Placental epithelial cell (primary cell): ENCODE measurements at places on chromosomes 13 and 19. TPM values are rescaled to one million over a fixed set of nuclear protein-coding genes. Genes with fewer than 3 reads are reported as not detected.

Gene EXOC3L2
- total RNA-seq, result 0.11 TPM in 1 of 2 replicates, not detected in the other

Gene CYP4F3
- under 0.01 TPM in 1 of 2 replicates, not detected in the other for total RNA-seq

Gene CEACAM3
- not detected in 2 replicates for total RNA-seq

Gene ZNF665
- total RNA-seq, result 10.6 and 16.9 TPM in 2 replicates

Gene NECTIN2
- 97.9 and 98.9 TPM in 2 replicates for total RNA-seq

Gene CYP4F22
- not detected in 2 replicates for total RNA-seq

Gene CGB8
- total RNA-seq, result 0.39 and 2.3 TPM in 2 replicates

Gene ZNF649
- total RNA-seq, result 6.4 and 7.1 TPM in 2 replicates

Gene NXNL1
- total RNA-seq, result not detected in 2 replicates

Gene ATXN8OS
- total RNA-seq, result not detected in 2 replicates

Gene SIGLEC10
- under 0.01 TPM in 1 of 2 replicates, not detected in the other for total RNA-seq

Gene CARM1
- total RNA-seq, result 41.8 and 42.8 TPM in 2 replicates

Gene ZNF331
- total RNA-seq, result 11.4 and 12.5 TPM in 2 replicates

Gene ZNF135
- 6.4 and 9.4 TPM in 2 replicates for total RNA-seq

Gene CKAP2
- total RNA-seq, result 14.1 and 21.3 TPM in 2 replicates

Gene INSL3
- total RNA-seq, result 0.22 TPM in 1 of 2 replicates, not detected in the other

Gene ZNF534
- not detected in 2 replicates for total RNA-seq

Gene APOC4
- not detected in 2 replicates for total RNA-seq

Gene FUT2
- under 0.01 TPM in 1 of 2 replicates, not detected in the other for total RNA-seq

Gene TNNI3
- total RNA-seq, result 0.43 TPM in 1 of 2 replicates, not detected in the other

Gene PRSS57
- not detected in 2 replicates for total RNA-seq

Gene MRPL54
- total RNA-seq, result 32.2 and 46.1 TPM in 2 replicates

Gene PGLYRP1
- total RNA-seq, result not detected in 2 replicates

Gene PAK4
- 15.7 and 17.3 TPM in 2 replicates for total RNA-seq

Gene ZNF44
- 8.0 and 16.9 TPM in 2 replicates for total RNA-seq

Gene ZNF568
- total RNA-seq, result 9.4 and 14.1 TPM in 2 replicates

Gene ZNF560
- total RNA-seq, result 0.33 and 0.39 TPM in 2 replicates

Gene AZU1
- total RNA-seq, result not detected in 2 replicates

Gene ARL11
- total RNA-seq, result 1.1 and 1.6 TPM in 2 replicates

Gene GRIK5
- total RNA-seq, result 0.11 TPM in 1 of 2 replicates, not detected in the other

Gene PRODH2
- not detected in 2 replicates for total RNA-seq

Gene LIG1
- 34.2 and 43.6 TPM in 2 replicates for total RNA-seq

Gene PTPRH
- total RNA-seq, result under 0.01 and 0.22 TPM in 2 replicates

Gene ZNF563
- 4.1 and 4.7 TPM in 2 replicates for total RNA-seq

Gene LGALS7B
- total RNA-seq, result 3.5 TPM in 1 of 2 replicates, not detected in the other

Gene FRY
- 0.11 and 0.39 TPM in 2 replicates for total RNA-seq

Gene HSD11B1L
- total RNA-seq, result 13.0 and 20.8 TPM in 2 replicates

Gene ADAT3
- 5.3 and 9.0 TPM in 2 replicates for total RNA-seq

Gene MEIS3
- total RNA-seq, result 7.2 and 22.4 TPM in 2 replicates

Gene FAAP24
- total RNA-seq, result 1.4 and 3.5 TPM in 2 replicates

Gene ONECUT3
- not detected in 2 replicates for total RNA-seq

Gene CYP2B6
- total RNA-seq, result not detected in 2 replicates

Gene TLE6
- not detected in 2 replicates for total RNA-seq

Gene FUT3
- total RNA-seq, result not detected in 2 replicates

Gene SRRM5
- total RNA-seq, result under 0.01 and 0.22 TPM in 2 replicates

Gene PEPD
- total RNA-seq, result 41.2 and 63.9 TPM in 2 replicates

Gene ZNF154
- total RNA-seq, result 5.1 and 14.9 TPM in 2 replicates

Gene SIPA1L3
- total RNA-seq, result 14.5 and 15.5 TPM in 2 replicates

Gene CD177
- 0.33 and 0.39 TPM in 2 replicates for total RNA-seq

Gene SLAIN1
- total RNA-seq, result not detected in 2 replicates
